T-cell (primary cell): ENCODE measurements at places on chromosomes 6 and 20.

DNA sequence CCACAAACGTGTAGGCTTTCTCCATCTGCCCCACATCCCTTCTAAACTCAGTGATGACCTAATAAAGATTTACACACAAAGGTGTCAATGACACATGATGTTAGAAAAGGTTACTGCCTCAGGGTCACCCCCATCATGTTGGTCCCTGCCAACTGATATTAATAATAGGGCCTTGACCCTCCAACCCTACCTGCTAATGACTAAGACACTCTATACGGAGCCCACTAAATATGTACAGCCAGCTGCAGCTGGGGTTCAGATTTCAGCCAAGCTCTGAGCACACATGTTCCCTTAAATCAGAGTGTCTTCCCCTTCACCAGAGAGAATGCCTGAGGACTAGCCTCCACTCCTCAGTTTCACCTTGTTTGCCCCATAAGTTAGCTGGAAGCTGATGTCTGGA is 67.4 kb upstream of the SNRPB2 start:
- no peak for DNase-seq

DNA sequence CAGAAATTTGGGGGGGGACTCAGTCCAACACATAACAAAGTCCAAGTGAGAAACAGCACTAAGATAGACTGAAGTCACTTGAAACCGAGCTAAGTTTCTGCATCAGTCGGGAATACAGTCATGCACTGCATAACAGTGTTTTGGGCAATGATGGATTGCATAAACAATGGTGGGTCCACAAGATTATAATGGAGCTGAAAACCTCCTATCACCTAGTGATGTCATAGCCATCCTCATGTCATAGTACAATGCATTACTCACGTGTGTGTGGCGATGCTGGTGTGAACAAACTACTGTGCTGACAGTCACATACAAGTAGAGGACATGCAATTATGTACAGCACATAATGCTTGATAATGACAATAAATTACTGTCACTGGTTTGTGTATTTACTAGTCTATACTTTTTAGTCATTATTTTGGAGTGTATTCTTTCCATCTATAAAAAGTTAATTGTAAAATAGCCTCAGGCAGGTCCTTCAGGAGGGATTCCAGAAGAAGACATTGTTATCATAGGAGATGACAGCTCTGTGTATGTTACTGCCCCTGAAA is 154.5 kb upstream of the ECI2 start:
- DNase-seq = no peak

- no peak for DNase-seq
Observed at GRCh38 chr20:2983508-2983907, 59.9 kb upstream of the GNRH2 start.

GRCh38 chr20:43748274-43748673 is 21.5 kb upstream of the GTSF1L start:
- no peak for DNase-seq

DNA sequence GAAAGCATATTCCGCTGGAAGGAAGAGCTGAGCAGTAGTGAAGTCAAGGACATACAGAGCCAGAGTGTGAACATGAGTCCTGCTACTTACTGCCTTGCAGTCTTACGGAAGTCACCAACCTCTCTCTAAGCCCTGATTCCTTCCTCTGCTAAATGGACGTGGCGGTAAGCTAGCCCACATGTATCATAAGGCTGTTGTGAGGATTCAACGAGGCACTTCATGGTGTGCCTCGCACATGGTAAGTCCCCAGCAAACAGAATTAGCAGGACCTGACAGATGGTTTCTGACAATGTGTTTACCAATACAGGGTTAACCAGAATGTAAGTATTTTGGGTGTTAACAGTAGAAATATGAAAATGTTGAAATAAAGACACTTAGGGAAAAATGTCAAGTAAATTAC is 93.2 kb downstream of the IRF4 start:
- no peak for DNase-seq

DNA sequence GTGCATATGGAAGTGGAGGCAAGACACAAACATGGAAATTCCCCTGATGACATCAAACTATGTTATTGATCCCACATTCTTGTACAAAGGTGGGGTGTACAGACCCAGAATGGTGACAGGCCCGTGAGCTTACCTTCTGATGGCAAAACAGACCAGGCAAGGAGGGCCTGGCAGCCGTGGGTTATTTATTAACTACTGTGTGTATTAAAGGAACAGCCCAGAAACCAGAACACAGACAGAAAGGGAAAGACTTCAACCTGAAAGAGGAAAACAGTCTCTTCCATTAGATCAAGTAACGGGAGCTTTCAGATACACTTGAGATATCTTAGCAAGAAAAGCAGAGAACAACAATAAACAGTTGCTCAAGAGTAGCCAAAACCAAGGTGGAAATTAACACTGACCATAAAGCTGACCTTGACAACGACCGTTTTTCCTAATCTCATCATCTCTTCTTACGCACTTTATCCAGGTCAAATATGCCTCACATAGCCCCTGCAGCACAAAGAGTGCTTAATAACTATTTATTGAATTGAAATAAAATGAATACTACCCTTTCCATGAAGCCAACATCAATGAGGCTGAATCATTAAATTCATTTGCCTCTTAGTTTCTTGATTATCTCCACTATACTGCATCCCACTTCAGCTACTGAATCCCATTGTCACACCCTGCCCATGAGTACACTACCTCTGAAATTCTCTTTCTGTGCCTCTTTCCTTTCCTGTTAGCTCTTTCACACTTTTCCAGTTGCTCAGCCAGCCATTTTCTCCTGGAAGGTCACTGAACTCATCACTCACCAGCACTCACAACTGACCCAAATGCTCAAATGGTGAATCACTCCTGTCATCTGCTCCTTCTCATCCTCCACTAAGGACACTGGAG is 67.4 kb downstream of the MOXD1 start:
- DNase-seq = no peak

DNA sequence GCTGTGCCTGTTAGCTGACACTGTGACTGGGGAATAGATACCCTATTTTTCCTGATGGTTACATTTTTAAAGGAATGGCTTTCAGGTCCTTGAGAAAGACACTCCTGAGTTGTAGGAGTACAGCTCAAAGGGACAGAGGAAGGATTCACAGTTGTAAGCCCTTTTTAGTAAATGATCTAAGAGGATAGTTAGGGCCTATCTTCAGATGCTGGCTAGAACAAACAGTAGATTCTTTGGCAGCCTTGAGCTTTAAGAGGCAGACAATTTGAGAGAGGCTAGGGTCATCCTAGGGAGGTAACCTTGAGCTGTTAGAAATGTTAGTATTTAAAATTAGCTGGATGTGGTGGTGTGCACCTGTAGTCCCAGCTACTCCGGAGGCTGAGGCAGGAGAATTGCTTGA is 111.5 kb downstream of the ZFAND3 start:
- no peak for DNase-seq

DNA sequence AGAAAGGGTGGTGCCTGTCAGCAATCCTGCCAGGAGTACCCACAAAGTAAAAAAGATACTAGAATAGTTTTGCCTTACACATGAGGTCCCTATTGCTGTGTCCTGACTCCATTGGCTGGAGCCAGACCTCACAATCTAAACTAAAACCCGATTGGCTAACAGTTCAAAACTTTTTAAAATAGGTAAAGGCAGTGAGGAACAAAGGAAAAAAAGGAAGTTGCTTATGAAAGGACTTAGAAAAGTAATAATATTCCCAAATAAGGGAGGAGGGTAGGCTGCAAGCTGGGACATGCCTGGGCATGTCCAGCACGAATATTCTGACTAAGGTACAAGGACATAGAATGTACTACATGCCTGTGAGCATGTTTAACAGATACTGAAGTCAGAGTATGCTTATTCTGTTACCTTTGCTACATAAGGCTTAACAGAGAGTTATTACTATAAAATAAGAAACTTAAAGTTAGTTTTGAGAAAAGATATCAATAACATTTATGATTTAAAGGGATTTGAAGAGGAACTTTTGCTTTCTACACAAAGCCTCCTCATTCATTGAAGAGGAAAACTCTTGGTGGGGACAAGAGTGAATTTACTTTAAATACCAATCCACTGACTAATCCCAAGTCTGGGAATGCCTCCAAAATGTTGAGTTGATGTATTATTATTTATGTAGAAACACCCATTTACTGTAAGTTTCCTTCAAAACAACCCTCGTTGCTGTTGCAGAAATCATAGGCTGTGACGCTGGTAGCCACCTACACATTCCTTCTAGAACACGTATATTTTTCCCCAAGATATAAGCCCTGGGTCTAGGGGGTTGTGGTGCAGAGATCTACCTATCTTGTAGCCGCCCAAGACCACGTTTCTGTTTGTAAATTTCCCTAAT is 8.2 kb upstream of the MTHFD1L start:
- no peak for DNase-seq

GRCh38 chr6:108767418-108768165 is 80.6 kb upstream of the ARMC2 start:
- DNase-seq = no peak

GRCh38 chr20:12660918-12661317 is 347.9 kb upstream of the SPTLC3 start:
- no peak for DNase-seq

DNA sequence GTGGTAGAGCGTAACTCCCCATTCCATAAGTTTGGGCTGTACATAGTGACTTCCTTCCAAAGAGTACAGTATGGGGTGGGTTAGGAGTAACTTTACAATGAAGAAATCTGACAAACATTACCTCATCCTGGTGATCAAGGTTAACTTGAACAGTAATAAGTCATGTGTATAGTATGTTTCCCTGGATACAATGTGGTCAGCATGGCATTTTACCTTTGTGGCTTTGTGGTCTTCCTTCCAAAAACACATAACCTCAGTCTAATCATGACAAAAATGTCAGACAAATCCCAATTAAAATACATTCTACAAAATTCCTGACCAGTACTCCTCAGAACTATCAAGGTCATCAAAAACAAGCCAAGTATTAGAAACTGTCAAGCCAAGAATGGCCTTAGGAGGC is 225.1 kb downstream of the UBE3D start:
- DNase-seq = no peak

GRCh38 chr6:12578097-12578496 is 138.5 kb upstream of the PHACTR1 start:
- no peak for DNase-seq

DNA sequence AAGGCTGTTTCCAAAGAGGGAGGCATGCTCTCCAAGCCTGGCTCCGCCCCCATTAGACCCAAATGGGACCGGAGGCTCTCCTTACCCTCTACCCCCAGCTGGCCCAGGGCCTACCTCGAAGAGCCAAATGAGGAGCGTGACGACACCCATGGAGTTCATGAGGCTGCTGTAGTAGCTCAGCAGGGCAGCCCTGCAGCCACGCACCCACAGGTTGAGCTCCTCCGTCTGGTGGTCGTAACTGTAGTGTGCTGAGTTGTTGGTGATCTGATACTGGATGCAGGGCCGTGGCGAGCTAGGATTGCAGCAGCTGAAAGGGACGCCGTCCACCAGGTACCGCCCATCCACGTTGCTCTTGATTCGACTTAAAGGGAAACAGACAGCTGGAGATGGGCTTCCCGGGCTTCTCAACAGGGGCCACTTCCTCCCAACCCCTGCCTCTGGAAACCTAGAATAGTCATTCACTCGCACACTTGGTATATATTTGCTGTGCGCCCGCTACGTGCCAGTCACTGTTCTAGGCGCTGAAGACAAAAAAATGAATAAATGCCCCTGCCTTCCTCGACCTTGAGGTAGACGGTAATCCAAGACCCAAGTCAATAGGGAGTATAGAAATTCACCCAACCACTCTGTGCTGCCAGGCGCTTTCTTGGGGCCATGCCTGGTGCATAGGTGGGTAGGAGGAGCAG is 18.0 kb downstream of the PRPH2 start:
- DNase-seq = no peak

- DNase-seq = no peak
Observed at GRCh38 chr6:8627085-8627861, 191.9 kb upstream of the SLC35B3 start.

DNA sequence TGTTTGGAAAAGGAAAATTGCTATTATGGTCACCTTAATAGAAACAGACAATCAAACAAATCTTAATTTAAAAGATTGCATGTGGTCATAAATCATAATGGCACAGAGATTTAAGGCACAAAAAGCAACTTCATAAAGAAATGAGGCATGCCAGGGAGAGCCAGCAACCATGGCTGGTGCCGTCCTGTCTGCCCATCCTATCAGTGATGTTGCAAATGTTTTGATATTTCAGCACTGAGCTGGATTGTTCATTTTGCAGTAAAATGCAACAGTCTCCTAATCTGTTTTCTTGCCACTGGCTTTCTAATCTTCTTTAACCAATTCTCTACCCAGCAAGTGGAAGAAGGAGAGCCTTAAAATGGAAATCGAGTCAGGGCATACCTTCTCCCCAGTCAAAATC is 249.8 kb downstream of the SAMD5 start:
- DNase-seq = no peak

GRCh38 chr6:26309731-26310142 is 55.3 kb upstream of the BTN3A2 start:
- no peak for DNase-seq

DNA sequence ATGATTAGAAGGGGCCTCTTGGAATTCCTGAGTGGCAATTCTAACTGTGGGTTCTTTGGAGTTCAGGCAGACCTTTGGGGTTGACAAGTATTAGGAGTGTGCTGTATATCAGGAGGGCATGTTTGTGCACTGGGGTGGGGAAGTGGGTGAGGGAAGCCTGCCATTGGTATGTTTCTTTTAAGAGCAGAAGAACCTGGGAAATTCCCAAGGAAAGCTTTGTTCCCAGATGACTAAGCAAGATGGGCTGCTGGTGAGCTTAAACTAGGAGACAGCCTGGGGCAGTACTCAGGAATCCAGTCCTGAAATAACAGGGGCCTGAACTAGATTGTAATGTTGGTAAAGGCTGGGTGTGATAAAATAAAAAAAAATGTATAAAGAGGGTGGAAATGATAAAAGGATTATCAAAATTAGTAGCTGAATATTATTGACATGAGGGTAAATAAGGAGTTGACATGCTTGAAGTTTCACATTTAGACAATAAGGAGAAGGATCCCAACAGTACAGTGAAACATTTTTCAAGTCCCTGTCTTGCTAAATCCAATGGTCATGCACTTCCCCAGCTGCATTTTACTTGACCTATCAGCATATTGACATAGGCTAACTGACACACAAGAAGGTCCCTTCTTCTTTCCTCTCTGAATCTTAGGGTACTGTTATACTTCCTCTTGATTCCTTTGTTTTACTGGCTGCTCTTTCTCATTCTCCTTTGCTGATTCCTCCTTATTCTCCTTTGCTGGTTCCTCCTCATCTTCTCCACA is 18.4 kb upstream of the IFNGR1 start:
- DNase-seq = no peak

DNA sequence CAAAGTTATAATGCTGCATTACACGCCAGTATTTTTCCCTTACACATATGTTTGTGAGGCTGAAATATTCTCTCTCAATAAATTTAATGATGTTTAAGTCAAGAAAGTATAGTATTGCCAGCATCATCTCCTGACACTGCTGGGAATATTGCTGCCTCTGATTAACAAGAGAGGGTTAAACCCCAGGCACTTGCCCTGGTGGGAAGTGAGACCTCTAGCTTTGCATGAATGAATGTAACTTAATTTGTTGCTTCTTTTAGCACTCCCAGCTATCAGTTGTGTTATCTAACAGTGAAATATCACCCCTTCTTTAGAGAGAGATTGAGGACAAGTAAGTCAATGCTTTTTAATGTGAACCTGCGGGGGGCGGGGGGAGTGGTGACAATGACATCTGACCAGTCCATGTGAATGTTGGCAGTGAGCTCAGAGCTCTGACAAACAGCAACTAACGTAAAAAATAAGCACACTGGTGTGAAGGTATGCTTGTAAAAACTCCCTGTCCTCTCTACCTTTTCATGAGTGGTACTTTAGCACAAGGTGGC is 9.8 kb downstream of the FOXA2 start:
- DNase-seq = no peak
